ENCODE measurements at places on chromosomes 3 and 15. TPM values are rescaled to one million over a fixed set of nuclear protein-coding genes. Genes with fewer than 3 reads are reported as not detected.

The AGBL1 gene
- 30.7 TPM for polyA plus RNA-seq

The SLC51A gene
- polyA plus RNA-seq = 11.6 TPM

The GUCA1C gene
- polyA plus RNA-seq = not detected

The EEF1AKMT4 gene
- 1.3 TPM for polyA plus RNA-seq

The CXCR6 gene
- polyA plus RNA-seq = 0.14 TPM

- DNase-seq = no peak
Measured at GRCh38 chr15:85690561-85691231, 104.0 kb downstream of the KLHL25 start.

GRCh38 chr3:52400275-52400793 lies 44.6 kb downstream of the SEMA3G start:
- DNase-seq = no peak

GRCh38 chr3:77420336-77420735 lies 380.4 kb downstream of the ROBO2 start:
- DNase-seq = no peak

DNA sequence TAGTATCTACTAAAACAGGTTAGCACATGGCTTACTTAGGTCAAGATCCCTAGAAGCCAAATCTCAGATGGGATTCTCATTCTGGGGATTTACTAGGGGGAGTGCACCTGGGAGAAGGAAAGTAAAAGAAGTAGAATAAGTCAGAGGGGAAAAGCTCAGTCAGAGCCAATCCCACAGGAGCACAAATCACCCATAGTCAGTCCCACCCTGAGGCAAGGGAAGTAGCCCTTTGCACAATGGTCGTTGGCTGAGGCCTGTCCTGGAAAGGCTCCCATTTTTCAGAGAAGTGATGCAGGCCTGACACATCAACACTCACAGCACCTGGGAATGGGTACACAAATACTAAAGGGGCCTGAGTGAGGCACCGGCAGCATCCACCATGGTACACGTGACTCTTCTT lies 39.8 kb downstream of the SST start:
- no peak for DNase-seq

- DNase-seq = no peak
Measured at GRCh38 chr3:59510576-59510975, 460.8 kb upstream of the CFAP20DC start.

GRCh38 chr15:71532994-71533393 lies 277.4 kb upstream of the NR2E3 start:
- DNase-seq = no peak

DNA sequence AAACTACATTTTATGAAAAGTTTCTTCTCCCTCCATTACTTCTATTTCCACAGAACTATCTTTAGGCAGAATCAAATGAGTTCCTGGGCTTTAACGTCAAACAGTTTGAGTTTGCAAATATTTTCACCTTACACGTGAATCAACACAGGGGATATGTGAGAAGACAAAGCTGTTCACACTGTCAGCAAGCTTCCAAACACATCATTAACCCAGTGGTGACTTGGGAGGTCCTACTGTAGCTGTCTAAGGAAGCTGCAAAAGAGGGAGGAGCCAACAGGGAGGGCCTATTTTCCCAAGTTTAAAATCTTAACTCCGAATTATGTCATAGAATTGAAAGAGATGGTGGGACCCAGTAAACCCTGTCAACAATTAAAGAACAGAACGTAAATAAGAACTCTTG lies 337.8 kb upstream of the DNAJC19 start:
- DNase-seq = no peak

GRCh38 chr3:17579289-17580031 lies 163.0 kb downstream of the TBC1D5 start:
- no peak for DNase-seq

- DNase-seq = no peak
Measured at GRCh38 chr3:118850687-118851086, 184.0 kb downstream of the IGSF11 start.

DNA sequence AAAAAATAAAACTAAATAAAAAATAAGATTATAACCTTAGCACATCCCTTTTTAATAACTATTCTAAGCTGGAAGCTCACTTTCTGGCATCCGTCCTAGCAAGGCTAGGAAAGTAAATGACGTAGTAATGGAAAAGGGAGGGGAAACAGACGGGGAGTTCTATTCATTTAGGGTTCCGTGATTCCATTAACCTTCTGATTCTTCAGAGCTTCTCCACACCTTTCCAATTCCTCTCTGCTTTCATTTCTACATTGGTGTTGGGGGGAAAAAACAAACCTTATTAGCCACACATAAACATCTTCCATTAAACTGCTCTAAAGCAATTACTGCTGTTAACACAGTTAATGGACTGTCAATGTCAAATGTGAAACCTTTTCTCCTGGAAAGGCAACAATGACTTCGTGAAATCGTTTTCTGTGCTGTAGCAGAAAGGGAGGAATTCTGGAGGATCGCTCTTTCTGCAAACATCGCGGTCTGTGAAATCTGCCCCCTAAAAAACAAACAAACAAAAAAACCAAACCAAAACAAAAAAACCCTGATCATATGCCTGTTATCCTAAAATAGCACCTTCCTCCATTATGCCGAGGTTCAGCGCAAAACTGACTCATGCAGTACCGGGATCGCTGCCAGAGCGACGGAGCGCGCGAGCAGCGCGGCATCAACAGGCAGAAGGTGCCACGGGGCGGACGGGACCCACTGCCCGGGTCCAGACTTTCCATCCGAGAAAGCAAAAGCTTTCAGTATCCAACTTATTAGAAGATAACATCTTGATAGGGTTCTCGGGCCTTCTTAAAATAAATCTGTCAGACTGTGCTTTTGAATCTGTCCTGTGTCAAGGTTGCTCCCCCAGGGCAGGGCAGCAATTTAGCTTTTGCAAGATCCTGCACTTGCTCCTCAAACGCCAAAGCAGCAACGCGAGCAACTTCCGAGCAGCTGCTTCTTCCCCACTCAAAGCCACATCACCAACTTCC lies 156.2 kb downstream of the FGF12 start:
- DNase-seq = peak; percentile 39

DNA sequence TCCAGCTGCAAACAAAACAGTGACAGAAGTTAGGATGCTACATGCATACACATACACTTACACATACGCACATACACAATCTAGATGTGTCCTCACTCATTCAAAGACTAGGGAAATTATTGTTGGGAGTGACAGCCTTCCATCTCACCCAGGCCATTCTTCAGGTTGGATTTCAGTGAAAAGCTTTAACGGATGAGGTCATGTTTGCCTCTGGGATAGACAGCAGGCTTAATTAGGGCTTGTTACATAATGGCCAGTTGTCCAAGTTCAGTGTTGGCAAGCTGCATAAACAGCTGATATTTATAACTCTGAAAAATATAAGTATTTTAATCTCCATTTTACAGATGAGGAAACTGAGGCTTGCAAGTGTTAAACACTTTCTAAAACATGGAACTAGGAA lies 35.8 kb upstream of the PLOD2 start:
- no peak for DNase-seq

DNA sequence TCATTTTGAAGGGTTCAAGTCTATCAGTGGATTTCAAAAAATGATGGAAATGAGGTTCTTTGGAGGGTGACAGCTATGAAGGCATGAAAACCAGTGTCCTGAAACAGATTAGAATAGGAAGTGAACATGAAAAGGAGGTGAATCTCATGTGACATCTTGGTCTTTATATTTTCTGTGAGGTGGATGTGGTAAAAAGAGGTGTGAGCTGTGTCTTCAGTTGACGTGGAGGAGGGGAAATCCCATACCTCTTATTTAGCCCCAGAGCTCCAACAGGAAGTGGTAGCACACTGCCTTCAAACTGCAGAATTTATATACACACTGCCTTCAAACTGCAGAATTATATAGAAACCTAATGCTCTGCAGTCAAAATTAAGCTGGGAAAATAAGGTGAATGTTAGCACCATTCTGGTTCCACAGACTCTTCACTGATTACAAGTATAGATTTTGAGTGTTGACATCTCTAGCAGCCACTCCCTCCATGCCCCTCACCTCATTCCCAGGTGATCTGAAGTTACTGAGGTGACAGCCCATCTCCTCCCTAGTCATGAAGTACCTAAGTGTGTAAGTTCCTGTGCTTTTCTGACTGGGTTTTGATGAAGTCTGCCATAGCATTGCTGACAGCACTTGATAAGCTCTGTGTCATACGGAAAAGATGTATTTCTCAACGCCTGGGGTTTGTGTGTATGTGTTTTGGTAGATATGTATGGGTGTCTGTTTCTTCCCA lies 2.7 kb downstream of the RAB8B start:
- DNase-seq = no peak

- DNase-seq = peak; percentile 37
Measured at GRCh38 chr3:17935222-17935621, 192.8 kb upstream of the TBC1D5 start.

GRCh38 chr3:77096966-77097890 lies 57.3 kb downstream of the ROBO2 start:
- no peak for DNase-seq

DNA sequence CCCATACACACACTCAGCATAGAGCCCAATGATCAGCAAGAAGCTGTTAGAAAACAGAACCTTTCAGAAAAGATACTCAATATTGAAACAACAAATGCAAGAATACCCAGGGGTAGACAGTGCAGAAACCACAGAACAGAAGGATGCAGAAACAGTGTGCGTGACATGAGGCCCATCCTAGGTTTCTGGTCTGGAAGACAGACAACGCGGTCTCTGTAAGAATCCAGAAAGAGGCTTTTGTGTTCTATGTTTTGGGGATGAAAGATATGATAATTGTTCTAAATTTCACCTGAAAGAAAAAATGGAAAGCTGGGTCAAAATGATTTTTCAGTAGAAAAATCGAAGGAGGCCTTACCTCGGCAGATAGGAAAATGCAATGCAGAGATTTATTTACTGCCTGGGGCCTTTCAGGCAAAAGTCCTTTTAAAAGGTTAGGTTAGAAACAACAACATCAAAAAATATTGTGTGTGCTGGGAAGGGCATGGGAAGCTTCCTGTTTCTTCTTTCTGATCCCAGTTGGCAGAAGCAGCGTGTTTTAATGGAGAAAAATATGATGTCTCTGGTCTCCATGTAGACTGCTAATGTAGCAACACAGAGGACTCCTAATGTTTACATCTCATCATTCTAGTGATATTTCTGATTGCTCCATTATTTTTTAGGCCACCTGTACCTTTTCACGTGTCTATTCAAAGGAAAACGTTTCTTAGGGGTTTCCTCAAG lies 17.0 kb downstream of the SYNM start:
- DNase-seq = no peak

- DNase-seq = no peak
Measured at GRCh38 chr15:41987246-41987924, 15.0 kb upstream of the EHD4 start.

- no peak for DNase-seq
Measured at GRCh38 chr3:187292181-187292580, 644 bp upstream of the MASP1 start.

GRCh38 chr15:70427167-70428120 lies 329.7 kb upstream of the TLE3 start:
- no peak for DNase-seq

- peak; percentile 87 for DNase-seq
Measured at GRCh38 chr3:101827211-101828174, 21.8 kb upstream of the NFKBIZ start.

DNA sequence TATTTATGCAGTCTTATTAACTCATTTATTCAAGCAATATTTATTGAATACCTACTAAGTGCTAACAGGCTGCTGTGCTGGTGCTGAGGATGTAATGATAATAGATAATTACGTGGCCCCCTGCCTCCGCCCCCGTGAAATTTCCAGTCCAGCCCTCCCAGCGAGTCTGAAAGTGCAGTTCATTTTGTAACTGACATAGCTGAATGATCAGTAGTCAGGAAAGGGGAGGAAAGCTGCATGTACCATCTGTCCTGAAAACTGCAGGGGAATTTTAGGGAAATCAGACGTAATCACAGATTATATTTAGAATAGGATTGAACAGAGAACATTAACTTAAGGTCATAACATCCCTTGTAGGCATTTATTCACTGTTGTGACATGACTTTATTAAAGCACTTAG lies 736.8 kb downstream of the MCTP2 start:
- DNase-seq = no peak

DNA sequence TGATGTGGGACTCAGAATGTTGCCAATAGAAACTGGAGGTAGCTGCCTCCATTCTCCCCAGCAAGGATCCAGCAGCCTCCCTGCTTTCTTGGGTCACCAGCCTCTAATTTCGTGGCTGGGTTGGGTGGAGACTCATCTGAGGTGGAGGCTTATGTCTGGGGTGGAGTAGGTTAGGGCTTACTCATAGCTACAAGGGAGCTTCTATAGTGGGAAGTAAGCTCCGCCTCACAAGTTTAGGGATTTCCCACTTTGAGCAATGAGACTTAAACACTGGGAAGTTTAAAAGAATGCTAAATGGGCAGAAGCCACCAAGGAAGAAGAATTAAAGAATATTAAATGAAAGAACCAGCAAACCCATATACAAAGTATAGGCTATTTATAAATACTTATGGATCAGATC lies 63.8 kb downstream of the GJD2 start:
- DNase-seq = no peak

GRCh38 chr15:65856821-65857455 lies 12.4 kb upstream of the RAB11A start:
- DNase-seq = no peak

DNA sequence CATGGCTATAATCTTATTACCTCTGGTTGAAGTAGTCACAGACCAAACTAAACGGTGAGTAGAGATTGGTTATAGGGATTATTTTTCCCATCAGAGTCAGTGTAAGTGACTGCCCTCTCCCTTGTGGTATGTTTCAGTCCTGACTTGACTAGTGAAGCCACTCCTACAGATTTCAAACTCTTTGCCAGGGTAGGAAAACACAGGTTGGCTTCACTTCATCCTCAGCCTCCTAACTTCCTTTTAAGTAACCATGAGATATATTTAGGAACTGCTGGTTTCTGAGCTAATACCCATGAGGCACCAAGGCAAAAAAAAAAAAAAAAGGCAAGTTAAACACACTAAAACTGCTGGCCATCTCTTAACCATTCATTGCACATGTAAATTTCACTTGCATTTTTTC lies 349.2 kb upstream of the MCTP2 start:
- DNase-seq = no peak

- DNase-seq = peak; percentile 94
Measured at GRCh38 chr3:40780291-40780924, 255.6 kb downstream of the ZNF621 start.

Data from muscle of arm (tissue), 14 donors.